ENCODE measurements at places on chromosomes 6 and 20.

- no peak for DNase-seq
Observed at GRCh38 chr6:116255246-116255800, 1.4 kb upstream of the TSPYL4 start.

DNA sequence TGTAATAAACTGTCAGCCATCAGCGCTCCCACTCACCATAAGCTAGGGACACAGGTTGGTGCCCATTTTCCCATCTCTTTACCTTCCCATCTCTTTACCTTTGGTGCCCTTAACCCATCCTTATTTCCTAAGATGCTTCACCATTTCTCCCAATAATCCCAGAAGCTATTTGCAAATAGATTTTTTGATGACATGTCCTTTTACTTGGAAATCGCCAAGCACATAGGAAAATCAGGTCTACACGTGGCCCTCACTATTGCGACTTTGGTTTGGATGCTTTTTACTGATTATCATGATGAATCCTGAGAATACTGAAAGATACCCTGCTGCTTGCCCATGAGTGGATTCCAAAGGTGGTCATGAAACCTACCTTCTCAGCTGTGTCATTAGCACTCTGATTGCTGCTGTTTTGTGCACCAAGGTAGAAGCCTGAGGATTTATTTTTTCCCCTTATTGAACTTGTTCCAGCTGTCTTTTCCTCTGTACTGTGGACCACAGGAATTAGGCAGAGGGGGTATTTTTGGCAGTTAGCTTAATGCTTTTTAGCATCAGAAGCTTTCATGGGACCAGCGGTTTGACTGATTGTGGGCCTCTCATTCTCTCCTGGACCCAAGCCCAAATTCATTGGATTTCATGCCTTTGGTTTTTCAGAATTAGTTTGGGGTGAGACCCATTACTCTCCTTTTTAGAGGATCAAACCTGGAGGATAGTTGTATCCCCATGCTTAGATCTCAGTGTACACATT lies 229.6 kb upstream of the RIN2 start:
- no peak for DNase-seq

DNA sequence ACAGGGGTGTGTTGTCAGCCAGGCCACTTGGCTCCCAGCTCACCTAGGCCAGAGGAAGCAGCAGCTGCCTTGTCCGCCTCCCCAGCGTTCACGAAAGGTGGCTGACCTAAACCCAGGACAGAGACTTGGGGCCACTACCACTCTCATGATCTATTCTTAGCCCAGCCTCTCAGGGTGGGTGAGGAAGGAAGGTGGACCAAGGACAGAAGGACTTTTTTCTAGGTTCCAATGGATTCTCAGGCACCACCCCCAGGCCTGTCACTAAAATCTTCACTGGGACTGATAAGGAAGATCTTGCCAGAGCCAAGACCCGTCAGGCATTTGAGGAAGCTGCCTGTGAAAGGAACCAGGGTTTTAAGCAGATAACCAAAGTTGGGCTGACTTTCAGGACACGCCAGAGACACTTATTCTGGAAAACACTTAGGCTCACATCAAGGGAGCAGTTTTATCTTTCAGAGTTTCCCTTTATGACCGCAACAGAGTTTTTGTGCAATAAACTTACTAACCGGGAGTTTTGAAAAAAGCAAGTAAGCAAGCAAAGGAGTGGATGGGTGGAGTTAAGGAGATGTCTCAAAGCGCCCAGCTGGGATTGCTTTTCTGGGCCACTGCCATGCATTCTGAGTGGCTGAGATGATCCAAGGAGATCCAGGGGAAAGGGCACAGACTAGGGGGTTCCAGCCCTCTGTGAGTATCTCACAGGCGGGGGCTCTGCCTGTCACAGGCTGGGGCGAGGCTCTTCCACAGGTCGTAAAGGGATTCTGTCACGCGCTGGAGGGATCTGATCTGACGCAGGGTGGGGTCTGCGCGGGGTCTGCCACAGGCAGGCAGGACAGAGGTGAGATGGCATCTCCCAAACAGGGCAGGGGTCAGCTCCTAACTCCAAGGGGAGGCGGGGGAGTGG lies 989 bp downstream of the FITM2 start:
- no peak for DNase-seq

GRCh38 chr20:10713161-10713560 lies 39.4 kb upstream of the JAG1 start:
- no peak for DNase-seq

- no peak for DNase-seq
Observed at GRCh38 chr20:46423882-46424482, 17.6 kb upstream of the ELMO2 start.

DNA sequence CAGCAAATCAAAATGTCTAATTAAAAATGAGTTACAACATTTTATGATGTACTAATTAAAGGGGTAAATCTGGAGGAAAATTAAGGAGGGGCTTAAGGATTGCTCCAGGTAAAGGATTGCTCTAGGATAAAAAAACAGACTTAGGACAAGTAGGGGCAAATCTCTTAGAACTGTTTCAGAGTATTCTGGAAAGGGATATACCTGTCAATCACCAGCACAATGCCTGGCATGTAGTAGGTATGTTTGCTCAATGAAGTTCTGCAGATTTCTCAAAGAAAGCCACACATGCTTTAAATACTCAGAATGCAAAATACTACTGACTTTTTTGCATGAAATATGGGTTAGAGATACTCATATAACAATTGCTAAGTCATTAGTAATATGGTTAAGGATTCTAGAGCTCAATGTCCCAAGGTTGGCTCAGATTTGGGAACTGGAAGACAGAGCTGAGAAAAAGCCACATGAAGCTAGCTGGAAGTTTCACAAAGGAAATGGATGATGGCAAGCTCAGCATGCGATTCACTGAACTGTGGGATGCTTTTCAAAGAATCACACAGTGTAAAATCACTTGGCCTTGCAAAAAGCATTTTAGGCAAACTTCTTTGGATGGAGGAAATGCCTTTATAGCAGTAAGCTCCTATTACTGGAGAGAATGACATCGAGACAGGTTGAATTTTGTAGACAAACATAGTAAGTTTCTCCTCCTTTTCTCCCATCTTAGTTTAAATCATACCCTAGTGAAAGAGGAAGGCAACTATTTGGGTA lies 72.8 kb downstream of the MAP3K5 start:
- DNase-seq = no peak

DNA sequence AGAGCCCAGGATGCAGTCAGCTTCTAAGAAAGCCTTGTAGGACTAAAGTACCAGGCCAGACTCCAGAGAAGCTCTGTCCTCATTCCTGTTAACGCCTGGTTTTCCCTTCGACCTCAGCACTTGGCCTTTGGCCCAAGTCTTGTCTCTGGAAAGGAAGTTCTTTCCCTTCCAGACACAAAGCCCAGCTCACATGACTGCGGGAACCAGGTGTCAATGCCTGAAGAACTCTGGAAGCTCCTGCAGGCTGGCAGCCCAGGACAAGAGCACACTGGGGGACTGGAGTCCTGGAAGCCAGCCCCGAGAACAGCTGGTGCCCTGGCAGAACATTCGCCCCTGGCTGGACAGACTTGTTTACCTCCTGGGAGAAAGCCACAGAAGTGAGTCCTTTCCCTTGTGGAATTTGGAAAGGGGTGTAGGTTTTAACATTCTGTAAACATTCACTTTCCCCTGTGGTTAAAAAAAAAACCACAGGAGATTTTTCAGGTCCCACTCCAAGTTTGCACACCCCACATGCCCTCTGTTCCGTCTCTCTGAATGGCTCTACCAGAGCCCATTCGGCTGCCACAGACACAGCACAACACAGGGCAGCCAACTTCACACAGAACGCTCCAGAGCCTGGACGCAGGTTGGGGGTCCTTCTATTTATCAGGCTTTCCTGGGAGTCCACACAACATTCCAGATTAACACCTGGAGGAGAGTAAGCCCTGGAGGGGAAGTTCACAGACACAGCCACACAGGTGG lies 18.1 kb downstream of the ACSS1 start:
- no peak for DNase-seq

DNA sequence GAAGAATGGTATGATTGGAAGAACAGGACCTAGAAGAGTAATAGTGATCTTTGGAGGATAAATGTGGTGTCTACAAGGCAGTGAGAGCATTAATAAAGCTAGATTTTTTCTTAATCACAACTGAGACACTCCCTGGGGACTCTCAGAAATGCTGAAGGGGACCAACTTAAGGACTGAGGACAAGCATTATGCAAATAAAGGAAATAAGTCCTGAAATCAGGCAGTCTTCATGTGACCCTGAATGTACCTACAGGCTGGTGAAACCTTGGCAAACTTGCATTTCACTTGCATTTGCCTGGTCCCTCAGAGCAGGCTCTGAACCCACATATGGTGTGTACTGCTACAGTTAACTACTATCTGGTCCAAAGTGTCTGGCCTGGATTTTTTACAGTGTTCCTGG lies 19.3 kb upstream of the TTK start:
- no peak for DNase-seq

DNA sequence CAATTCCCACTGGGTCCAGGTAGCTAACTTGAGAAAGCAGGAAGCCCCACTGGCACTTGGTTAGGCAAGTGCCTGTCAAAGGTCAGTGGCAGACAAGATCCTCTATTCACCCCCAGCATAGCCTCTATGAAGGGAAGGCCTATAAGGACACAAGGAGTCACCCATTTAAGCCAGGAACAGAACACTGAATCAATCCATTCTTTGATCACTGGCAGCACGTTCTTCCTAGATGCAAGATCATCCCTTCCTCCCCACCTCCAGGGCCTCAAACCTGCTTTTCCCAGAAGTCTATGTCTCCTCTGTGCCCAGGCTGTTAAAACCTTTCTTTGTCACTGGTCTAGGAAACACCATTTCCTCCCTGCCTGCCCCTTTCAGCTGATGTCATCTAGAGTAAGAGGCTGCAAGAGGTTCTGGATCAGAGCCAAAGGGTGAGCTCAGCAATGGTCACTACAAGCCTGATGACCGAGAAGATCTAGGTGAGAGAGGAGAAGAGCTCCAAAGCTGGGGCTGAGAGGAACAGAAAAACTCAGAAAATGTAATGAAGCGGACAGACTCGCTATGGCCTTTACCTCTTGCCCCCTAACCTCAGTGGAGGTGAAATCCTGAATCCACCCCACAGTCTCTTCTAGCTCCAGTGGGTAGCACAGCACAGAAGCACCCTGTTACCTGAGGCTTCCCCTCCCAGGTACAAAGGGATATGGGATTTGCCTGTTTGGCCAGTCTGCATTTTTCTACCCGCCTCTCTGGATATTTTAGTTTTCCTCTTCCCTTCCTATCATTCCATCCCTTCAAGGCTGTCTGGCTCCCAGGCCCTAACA lies 1.8 kb downstream of the GTPBP2 start:
- peak; percentile 52 for DNase-seq

GRCh38 chr6:161044335-161044734 lies 52.8 kb downstream of the MAP3K4 start:
- no peak for DNase-seq

DNA sequence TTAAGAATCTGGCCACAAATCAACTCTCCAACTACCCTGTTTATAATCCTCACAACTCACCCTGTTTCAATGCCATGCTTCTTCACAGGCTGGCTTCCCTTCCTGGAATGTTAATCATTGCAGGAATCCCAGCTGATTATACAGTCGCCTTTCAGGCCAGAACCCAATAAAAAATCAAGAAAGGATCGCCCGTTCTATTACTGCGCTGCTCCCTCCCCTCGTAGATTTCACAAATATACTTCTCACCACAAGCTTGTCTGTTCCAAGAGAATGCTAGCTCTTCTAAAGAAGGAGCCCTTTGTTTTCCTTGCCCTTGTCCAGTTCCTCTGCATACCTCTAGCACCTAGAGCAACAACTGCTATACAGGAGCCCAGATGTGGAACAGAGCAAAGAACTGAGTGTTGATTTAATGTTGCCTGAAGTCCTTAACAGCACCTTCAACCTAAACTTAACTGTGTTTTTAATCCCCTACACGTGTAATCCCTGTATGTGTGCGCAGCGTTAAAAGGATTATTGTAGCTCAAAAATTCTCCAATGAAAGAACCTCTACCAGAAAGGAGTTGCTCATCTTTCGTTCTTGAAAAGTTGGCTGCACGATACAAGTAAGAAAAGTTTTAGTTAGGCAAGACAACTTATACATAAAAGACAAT lies 988 bp downstream of the ECHDC1 start:
- no peak for DNase-seq

GRCh38 chr6:21587961-21588480 lies 5.5 kb upstream of the SOX4 start:
- DNase-seq = no peak

GRCh38 chr20:58778760-58779159 lies 71.9 kb downstream of the GNAS-AS1 start:
- no peak for DNase-seq

DNA sequence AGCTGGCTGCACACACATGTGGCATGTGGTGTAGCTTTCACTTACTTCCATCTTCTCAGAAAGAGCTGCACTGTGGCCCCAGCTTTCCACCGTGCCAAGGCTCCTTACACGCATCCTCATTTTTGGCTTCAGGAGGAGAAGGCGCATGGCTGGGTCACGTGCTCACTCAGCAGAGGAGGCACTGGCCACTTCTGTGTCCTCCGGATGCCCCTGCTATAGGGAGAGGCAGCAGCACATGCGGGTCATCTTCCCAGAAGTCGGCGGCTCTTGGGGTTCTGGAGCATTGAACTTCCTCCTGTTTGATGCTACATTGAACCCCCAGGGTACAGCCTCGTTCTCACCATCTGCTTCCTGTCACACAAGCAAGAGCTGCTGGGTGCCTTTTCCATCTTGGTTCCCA lies 111.3 kb downstream of the FAM120B start:
- DNase-seq = no peak

GRCh38 chr6:124445581-124445980 lies 516.7 kb upstream of the RNF217 start:
- no peak for DNase-seq

GRCh38 chr6:84979541-84979940 lies 215.1 kb upstream of the TBX18 start:
- DNase-seq = no peak

DNA sequence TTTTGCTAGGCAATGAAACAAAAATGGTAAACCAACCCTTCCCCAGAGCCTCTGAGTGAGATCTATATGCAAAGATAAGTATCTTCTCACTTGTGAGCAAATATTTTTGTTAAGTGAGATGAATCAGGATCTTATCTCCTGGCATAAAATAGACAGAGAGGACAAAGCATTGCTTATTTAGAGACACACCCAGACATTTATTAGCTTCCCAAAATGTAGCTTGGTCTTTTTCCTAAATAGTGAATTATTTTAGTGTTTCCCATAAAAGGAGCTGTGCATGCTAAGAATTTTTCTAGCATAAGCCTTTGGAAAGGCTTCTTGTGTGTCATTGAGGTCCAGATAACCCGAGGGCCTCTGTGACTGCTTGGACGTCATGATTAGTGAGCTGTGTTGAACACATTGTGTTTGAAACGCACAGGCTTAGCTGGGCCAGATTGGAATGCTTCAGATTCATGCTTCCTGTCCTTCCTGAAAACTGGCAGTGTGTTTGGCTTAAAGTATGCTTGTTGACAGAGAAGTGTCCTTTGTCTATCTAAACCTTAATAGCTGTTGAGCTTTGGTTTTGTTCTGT lies 16.5 kb downstream of the MTHFD1L start:
- DNase-seq = no peak
